CD4-positive, alpha-beta T cell treated with Interleukin-2 at 100 ng/mL for 4 hours (primary cell): ENCODE measurements at places on chromosomes 6 and 20.
A peak's percentile ranks its signal among the peaks of the same experiment; 100 is the strongest.

GRCh38 chr6:150722614-150723344 is 123.1 kb downstream of the PLEKHG1 start:
- no peak for DNase-seq

DNA sequence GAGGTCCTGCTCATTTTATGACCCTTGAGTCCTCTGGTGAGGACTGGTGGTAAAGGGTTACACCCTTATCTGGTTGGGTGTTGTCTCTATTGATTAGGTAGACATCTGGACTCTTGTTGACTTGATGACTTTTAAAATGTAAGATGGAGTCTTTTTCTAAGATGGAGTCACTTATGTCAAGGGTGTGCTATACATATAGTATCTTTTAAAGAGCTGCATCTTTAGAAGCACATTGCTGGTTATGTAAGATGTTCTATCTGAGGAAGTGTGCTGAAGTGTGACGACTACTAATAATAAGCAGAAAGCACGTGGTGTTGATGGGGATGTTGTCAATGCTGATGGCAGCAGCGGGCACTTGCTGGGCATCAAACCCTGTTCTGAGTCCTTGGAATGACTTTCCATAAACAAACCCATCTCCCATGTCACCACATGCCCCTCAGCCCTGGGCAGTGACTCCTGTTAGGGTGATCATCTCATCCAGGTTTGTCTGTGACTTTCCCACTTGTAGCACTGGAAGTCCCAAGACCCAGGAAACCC is 229.6 kb downstream of the EYA2 start:
- no peak for DNase-seq

DNA sequence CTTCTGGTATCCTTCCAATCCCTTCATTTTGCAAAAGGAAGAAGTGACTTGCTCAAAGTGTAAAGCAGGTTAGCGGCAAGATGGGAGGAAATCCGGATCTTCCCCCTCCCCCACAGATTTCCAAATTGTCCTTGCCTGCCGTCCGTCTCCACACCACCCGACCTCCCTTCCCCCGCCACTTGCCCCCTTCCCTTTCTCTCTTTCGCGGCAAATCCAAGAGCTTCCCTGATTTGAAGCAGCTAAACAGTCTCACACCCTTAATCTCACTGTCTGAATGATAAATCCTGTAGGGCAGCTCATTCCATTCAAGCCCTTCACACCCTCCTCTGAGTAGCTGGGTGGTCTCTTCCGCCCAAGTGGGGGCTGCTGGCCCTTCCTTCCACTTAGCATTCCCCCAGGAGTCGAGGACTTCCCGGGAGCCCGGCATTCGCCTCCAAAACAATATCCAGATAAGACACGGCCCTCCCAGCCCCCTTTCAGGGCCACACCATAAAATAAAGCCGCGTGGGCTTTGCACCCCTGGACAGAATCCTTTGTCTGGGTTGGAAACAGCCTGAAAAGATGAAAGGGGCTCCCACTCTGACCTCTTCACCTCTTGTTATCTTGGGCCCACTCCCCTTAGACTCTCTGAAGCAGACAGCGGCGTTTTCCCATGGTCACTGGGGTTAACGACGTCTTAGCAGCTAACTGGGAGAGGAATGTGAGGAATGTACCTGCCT is 44.0 kb upstream of the PIM1 start:
- DNase-seq, result no peak

GRCh38 chr6:42021847-42022754 is 28.2 kb upstream of the TAF8 start:
- DNase-seq, result peak; percentile 57

DNA sequence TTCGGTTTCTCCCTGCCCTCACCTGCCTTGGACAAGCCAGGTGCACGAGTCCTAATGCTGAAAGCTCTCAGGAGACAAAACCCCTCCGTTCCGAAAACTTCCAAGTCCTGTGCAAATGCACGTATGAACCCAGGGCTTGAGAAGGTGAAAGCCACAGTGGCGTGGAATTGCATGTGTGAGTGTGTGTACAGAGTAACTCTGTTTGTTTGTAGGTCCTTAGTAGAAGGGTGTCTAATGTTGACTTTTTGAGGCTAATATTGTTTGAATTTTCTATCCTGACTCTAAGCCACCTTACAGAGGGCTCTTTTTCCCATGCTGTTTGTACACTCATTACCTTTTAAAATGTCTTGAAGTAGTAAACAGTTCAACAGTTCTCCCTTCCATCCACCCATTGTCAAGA is 129.1 kb downstream of the FOXA2 start:
- no peak for DNase-seq

- no peak for DNase-seq
Observed at GRCh38 chr6:149860513-149860833, 3.7 kb downstream of the LRP11 start.

- no peak for DNase-seq
Observed at GRCh38 chr6:83985308-83985713, 48.3 kb upstream of the MRAP2 start.

DNA sequence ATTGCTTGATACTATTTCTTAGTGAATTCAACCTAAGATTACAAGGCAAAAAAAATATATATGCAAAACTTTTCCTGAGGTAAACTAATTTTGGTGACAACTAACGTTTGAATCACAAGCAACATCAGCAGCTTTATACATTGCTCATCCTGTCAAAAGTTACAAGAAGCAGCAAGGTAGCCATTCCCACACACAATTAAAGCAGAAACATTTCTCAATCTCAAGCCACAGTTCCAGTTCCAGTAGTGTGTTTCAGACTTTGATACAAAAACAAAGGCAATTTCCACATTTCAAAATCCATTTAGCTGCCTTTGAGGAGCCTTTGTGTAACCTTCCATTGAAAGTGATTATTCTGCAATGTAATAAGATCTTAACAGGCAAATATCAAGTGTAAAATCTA is 191.0 kb downstream of the WDR27 start:
- DNase-seq, result no peak
